WERI-Rb-1 (cell line): ENCODE measurements at places on chromosomes 6 and 20.
A peak's percentile ranks its signal among the peaks of the same experiment; 100 is the strongest.

DNA sequence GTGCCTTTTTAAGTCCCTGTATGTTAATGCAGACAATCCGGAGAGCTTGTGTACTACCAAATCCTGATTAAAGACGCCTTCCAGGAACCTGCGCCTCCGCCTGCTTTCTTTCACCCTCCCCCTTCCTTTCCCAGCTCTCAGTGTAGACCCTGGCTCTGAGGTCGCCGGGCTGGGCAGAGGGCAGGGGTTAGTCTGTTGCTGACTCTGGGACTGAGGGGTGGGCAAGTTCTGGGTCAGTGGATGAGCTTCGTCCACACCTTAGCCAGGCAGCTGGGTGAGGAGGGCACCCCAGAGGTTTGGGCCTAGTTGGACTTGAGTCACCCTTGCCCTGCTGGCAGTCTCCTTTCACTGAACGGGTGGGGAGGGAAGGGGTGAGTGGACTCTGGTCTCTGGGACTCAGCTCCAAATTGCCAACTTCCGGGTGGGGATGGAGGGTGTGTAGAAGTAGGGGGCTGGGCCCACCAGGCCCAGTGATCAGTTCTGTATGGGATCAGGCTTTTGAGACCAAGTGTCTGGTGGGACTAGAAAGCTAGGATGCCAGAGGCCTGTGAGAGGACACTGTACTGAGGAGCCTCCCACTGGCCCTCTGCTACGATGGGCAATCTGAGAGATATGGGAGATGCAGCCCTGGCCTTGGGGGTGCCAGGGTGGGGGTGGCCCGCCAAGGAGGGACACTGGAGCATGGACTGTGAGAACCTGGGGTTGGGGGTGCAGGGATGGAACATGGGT is 21.3 kb upstream of the SLC22A7 start:
- DNase-seq: peak; percentile 86

DNA sequence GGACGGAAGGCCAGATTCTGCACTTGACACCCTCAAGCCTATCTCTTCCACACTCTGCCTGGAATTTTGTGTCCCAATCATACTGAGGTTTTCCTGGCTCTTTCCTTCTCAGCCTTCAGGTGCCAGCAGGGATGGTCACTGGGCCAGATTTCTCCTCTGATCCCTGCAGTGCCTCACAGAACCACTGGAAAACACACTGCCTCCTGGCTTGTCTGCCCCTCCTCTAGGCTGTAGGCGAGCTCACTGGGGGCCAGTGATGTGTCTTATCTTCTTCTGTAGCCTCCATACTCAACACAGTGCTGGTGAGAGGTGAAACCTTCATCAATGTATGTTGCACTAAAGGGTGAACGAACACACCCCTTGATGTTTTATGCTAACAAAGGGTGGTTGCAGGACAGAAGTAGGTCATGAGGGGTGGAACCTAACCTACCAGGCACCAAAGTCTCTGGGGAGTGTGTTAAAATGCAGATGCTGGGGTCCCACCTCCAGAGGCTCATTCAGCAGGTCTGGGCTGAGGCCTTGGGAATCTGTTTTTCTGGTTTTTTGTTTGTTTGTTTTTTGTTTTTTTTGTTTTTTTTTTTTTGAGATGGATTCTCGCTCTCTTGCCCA is 80.3 kb downstream of the CDH26 start:
- DNase-seq: no peak

DNA sequence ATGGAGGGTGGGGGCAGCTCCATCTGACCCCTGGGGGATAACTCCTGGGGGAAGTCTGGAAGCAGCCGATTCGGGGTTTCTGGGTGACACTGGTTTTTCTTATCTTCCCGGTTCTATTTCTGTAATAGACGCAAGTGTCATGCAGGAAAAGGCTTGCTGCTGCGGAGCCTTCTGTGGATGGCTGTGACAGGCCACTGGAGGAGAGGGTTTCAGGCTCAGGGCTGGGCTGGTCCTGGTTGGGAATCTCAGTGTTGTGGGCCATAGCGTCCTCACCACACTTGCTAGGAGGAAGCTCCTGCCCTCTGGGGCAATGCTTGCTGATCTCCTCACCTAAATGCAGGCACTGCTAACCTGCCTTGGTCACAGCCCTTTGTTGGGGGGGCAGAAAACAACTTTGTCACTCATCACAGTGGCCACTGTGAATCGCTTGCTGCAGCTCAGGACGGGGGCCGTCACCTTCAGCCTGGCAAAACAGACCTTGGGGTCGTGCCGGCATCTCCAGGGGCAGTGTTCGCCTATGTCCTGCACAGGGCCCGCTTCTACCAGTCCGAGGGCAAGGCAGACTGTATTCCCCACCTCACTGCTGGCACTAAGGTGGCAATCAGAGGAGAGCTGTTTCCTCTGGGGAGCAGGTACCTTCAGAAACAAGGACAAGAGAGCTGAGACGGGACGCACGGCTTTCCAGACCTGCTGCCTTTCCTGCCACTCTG is 4.4 kb upstream of the TUBB1 start:
- no peak for DNase-seq

DNA sequence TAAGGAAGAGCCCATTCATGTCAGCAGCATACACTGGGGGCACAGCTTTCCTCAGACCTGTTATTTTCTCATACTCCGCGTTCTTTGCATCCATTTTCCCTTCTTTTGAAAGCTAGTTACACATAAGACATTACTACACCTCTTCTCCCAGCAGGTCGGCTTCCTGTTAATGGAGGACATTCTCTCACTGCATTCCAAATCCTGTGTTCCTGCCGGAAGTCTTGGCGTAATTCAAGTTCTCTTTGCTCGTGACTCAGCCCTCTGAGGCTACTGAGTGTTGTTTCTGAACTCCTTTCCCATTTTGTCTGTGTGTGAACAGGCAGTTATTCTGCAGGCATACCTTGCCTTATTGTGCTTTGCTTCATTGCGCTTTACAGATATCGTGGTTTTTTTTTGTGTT is 97.5 kb upstream of the ZBTB24 start:
- no peak for DNase-seq

DNA sequence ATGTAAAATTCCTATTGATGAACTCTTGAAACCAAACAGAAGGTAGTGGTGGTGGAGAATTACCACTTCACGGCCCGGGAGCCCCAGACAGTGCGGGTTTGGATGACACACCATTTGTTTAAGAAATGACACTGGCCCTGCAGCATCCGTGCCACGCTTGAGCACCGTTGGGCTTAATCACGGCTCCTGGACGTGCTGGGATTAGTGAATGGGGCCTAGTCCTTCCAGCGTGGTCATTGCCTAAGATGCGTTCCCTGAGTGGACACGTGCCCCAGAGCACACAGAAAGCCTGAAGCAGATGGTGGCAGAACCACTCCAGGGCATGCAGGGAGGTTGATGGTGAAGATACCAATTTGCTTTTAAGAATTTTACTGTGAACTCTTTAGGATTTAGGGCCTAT is 14.5 kb downstream of the STX16 start:
- DNase-seq: peak; percentile 85

DNA sequence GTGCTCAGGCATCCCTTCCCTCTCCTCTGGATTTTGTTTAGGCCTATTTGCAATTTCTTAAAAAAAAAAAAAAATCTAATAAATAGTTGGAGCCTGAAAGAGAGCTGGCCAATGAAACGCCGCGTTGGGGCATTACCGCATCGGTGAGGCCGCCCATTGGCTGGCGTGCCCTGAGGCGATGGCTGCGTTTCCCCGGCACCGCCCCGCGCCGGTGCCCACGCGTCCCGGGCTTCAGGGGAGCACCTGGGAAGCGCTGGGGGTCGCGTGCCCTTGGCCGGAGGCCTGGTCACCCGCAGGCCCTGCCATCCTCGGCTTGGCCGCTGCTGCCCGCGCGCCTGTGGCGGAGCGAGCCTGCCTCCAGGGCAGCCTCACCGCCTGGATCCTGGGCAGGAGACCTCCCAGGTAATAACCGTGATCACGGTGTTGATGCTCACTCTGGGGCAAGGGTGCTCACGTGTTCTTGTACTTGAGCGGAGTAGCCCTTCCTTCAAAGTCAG is 155.4 kb downstream of the NRN1 start:
- DNase-seq: no peak

DNA sequence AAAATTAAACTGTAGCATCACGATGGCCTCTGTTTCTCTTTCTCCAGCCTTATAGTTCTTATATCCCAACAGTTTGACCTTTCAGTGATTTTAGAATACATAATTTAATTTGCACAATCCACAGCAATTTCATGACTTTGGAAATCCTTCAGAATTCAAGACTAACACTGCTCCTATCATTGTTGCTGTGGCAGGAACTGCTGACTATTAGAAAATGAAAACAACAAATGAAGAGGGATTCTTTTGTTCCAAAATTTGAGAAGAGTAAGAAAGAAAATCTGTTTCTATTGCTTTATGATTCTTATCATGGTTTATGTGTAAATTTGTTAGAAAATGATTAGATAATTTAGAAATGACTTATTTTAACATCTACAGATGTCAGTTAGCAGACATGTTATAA is 604.0 kb upstream of the ADGRB3 start:
- no peak for DNase-seq

- no peak for DNase-seq
Measured at GRCh38 chr20:48851579-48851978, 23.8 kb upstream of the PREX1 start.

DNA sequence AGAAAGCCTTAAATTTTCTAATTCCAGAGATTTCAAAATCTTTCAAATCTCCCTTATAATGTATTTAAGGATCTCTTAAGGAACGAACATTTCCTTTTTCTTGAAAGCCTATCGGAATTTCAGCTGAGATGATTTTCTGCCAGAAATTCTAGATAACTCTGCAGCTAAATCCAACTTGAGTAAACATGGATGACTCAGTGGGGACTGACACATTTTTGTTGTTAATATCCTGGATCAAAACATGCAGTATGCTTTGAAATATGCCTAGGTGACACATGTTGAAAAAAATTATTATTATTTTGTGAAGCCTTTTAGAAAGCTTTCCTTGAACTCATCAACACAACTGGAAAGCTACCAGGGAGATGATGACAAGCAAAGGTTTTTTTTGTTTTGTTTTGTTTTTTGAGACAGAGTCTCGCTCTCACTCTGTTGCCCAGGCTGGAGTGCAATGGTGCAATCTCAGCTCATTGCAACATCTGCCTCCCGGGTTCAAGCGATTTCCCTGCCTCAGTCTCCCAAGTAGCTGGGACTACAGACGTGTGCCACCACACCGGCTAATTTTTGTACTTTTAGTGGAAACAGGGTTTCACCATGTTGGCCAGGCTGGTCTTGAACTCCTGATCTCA is 140.1 kb upstream of the SNX9 start:
- DNase-seq: no peak

DNA sequence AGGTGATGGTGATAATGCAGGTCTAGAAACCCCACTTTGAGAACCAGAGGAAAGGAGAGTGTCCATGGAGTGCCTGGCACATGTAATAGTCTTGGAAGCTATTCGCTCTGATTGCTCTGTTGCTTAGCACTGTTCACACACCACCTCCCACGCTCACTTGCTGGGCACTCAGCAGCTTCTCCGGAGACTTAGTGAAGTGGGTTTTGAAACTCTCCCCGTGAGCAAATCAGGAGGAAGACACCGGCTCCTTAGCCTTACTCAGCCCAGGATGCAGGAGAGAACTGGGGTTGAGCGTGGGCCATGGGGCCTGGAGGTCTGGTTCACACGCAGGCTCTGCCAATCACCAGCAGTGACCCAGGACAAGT is 22.2 kb downstream of the BMP7 start:
- DNase-seq: no peak

- DNase-seq: no peak
Measured at GRCh38 chr6:105783333-105783935, 302.7 kb upstream of the PRDM1 start.

DNA sequence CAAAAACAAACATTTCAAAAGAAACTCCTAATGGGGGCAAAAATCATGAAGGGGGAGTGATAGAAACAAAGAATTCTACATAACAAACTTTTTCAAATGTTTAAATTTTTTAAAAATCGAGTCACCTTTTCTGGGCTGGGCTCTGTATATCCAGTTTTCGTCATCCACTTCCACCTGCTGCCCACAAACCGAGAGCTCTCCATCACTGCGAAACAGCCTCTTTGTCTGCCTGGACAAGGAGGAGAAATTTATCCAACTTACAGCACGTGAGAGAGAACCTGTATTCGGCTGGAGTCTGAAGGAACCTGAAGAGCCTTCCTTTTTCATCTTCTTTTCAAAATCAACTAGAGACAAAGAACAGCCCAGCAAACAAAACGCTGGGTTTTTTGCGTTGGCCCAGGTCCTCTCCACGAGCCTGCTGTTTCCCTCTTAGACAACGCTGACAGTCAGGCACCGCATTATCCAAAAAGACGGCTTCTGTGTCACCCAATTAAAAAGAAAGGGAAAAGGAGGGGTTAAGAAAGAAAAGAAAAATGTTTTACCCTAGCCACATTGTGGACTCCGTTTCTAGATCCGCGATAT is 72.4 kb upstream of the NHSL1 start:
- DNase-seq: no peak

GRCh38 chr6:16205377-16206144 is 32.8 kb upstream of the GMPR start:
- no peak for DNase-seq

DNA sequence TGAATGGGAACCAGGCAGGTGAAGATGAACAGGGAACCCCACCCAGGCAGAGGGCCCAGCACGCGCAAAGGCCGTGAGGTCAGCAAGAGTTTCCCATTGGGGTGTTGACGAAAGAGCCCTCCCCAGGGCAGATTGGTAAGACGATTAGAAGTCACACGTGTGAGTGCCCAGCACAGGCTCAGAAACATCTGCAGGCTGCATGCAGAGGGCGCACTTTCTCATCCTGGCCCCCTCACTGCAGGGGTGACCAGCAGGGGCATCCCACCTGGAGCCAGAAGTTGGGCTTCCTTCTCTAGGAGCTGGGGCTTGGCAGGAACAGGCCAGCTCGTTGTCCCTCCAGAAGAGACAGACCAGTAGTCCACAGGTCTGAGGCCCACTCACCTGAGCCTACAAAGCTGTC is 38.4 kb downstream of the VSTM2L start:
- no peak for DNase-seq

DNA sequence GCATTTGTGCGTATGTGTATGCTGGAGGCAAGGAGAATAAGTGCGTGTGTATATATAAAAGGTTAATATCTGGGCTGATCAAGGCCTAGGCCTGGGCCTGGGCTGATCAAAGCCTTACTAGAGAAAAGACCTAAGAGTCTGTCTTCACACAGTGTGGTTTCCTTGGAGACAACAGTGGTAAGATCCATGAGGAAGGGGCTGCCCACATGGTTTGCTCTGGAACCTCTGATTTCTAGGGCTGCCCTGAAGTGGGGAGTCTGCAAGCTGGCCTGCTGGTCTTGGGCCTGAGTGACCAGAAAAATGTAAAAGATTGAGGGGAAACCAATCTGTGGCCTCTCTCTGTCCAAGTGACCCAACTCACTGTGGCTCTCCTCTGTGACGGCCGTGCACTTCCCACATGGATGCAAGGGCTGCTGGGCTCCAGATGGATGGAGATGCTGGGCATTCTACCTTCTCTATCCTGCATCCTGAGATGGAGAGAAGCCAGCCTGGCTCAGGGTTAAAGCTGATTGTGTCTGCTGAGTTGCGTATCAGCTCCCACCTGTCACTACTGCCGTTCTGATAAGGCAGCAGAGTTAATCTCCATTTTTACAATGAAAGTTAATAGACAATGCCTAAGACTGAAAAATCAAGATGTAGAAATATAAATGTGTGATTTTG is 90.3 kb upstream of the NXT1 start:
- DNase-seq: no peak

- DNase-seq: no peak
Measured at GRCh38 chr6:56938649-56939191, 16.2 kb upstream of the BEND6 start.

- no peak for DNase-seq
Measured at GRCh38 chr20:22687676-22688349, 103.4 kb upstream of the FOXA2 start.
